ENCODE measurements at places on chromosomes 13 and 19.

DNA sequence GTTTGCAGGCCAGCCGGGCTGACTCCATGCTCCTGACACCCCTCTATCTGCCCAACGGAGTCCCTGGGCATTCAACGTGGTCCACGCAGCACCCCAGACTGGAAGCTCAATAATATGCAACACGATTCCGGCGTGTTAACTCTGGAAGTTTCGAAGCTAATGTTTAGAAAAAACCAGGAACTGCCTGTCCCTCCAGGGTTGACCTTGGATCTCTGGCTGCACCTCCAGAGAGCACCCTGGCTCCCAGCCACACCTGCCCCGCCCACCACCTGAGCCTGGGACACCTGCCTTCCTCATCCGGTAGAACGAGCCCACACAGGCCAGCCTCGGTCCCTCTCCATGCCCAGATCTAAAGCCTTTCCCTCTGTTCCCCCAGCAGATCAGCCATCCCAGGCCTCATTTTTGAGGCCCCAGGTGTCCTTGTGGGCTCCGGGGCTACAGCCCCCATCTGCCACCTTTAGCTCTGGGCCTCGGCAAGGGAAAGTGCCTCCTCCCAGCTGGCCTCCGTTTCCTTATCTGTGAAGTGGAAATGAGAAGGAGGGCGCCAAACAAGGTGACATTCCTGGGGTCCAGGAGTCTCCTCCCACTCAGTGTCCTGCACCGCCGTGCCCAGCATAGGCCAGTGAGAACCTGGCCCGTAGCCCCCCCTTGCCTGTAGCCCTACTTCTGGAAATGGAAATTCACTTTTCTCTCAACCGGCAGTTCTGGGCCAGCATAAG is 38.7 kb downstream of the KLF2 start:
- no peak for DNase-seq

DNA sequence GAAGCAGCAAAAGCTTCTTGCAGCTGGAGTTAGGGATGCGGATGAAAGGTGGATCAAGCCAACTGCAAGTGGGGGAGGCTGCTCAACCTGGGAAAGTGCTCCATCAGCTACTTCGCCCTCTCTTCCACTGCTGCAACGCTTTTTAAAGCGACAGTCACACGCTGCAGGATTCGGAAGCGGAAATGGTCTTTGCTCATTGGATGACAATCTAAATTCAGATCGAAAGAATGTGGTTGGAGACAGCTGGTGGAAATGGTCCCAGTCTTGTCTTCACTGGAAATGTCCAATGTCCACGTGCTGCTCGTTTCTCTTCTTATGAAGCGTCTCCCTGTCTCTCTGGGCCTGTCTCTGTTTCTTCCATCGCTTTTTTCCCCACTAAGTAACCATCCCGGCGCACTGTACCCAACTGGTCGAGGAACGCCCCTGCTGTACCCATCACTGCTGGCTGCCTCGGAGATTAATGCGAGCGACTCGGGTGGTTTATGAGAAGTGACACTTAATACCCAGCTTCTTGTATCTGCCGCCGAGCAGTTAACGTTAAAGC is 2.1 kb upstream of the FGF9 start:
- no peak for DNase-seq

DNA sequence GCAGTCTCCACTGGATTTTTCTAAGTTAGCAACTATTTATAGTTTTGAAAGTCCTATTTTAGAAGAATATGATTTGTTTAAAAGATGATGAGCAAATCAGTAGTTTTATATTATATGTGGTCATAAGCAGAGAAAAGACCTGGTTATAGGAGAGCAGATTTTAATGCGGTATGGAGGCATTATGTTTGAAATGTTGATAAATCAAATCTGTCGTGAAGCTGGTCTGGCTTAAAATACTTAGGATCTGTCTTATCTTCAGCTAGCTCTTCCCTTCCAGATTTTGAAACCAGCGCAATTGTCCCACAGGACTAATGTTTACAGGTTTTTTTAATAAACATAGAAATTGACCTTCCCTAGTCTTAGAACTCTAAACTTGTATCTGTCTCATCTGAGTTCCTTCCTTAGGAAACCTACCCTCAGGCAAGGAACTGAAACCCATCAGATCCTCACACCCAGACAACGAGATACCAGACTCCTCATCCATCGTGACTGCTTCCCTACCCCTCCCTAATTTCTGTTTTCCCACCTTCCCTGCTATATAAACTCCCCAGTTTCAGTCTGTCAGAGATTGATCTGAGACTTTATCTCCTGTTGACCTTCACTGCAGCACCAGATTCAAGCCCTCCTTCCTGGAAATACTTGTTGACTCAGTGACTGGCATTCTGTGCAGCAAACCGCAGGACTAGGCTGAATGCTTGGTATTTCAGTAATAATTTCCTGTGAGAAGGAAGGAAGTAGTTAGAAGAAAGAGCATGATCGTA is 37.8 kb upstream of the CXCL17 start:
- DNase-seq, result peak; percentile 41

- peak; percentile 79 for DNase-seq
Observed at GRCh38 chr13:30463787-30464495, 1.8 kb downstream of the HMGB1 start.

GRCh38 chr19:28341810-28342350 is 871.1 kb downstream of the UQCRFS1 start:
- DNase-seq, result no peak

GRCh38 chr13:36431204-36432105 is 840 bp upstream of the CCNA1 start:
- no peak for DNase-seq

GRCh38 chr19:8403820-8404109 is 9.3 kb upstream of the MARCHF2 start:
- no peak for DNase-seq

- DNase-seq, result no peak
Observed at GRCh38 chr19:31421856-31422255, 72.6 kb upstream of the TSHZ3 start.

DNA sequence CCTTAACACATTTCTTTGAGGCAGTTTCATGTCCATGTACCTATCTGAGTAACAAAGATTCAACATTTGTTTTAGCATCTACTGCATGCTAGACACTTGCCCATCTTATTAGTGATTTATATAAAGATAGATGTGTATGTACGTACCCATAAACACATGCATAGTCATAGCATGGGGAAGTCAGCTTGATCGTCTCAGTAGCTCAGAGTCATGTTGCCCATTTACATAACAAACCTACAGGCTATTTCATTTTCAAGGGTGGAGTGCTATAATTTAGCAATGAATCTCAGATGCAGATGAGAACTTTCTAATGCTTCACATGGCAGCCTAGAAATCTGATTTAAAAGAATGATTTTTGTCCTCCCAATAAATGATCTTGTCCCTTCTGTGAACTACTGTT is 23.5 kb downstream of the FLT1 start:
- no peak for DNase-seq

DNA sequence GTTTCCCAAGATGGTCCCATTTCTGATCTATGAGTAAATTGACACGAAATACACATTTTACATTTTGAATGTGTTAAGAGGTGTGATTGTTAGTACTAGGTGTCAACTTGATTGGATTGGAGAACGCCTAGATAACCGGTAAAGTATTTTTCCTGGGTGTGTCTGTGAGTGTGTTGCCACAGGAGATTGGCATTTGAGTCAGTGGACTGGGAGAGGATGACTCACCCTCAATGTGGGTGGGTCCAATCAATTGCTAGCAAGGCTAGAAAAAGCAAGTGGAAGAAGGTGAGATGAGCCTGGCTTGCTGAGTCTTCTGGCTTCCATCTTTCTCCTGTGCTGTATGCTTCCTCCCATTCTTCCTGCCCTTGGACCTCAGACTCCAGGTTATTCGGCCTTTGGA is 960.7 kb upstream of the PCDH9 start:
- DNase-seq, result peak; percentile 26

DNA sequence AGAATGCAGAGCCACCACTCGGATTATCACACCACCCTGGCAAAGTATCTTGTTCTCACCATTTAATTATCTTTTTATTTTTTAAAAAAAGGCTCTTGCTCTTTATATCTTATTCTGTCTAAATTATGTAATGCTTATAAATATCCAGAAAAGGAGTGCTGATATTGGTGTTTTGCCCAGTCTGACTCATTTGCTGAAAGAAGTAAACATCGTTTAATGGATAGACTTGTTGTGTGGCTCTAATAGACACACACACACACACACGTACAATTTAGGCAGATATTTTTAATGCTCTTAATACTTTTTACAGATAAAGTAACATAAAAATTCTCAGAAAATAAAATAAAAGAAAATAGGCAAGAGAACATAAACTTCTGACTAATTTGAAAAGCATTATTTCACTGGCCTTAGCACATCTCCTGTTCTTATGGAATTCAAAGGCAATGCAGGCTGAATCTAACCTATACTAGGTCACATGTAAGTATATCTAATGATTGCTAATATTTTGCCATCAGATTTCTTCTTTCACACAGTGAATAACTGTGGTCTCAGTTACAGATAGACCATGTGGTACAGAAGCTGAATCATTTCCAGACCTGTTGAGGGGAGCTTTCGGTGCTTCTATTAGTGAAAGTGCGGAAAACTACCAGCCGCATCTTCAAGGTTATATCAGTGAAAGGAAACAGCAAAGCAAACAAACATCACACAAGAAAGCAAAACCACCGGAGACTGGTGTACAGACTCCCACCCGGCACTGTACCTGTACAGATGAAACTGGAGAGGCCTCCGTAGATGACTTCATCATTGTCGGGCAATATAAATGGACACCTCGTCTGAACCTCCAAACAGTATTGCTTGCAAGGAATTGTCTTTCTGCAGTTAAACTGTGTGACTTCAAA is 642.1 kb upstream of the ARGLU1 start:
- DNase-seq, result peak; percentile 75

- no peak for DNase-seq
Observed at GRCh38 chr19:16076958-16077611, 790 bp downstream of the TPM4 start.

DNA sequence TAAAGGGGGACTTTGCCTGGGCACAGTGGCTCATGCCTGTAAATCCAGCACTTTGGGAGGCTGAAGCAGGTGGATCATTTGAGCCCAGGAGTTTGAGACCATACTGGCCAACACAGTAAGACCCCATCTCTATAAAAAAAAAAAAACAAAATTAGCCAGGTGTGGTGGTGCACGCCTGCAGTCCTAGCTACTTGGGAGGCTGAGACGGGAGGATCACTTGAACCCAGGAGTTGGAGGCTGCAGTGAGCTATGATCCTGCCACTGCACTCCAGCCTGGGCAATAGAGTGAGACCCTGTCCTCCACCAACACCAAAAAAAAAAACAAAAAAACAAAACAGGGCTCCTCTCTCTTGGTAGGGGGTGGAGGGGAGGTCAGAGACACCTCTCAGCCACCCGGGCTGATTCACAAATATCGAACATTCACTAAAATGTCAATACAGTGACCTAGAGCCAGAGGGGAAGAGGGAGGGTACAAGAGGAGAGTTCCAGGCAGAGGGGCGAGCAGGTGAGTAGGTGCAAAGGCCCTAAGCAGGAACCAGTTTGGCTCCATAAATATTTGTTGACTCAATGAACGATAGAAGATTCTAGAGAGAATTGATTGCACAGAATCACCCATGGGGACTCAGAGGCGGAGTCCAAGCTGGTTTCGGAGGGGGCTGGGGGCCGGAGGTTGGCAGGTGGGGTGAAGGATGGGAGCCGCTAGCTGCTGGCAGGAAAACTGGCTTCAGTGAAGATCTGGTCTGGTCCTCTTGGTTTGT is 1.0 kb upstream of the CREB3L3 start:
- DNase-seq, result no peak

- DNase-seq, result no peak
Observed at GRCh38 chr19:24004166-24004565, 82.8 kb upstream of the ZNF254 start.

- DNase-seq, result no peak
Observed at GRCh38 chr19:46109876-46110275, 14.6 kb downstream of the IGFL3 start.

DNA sequence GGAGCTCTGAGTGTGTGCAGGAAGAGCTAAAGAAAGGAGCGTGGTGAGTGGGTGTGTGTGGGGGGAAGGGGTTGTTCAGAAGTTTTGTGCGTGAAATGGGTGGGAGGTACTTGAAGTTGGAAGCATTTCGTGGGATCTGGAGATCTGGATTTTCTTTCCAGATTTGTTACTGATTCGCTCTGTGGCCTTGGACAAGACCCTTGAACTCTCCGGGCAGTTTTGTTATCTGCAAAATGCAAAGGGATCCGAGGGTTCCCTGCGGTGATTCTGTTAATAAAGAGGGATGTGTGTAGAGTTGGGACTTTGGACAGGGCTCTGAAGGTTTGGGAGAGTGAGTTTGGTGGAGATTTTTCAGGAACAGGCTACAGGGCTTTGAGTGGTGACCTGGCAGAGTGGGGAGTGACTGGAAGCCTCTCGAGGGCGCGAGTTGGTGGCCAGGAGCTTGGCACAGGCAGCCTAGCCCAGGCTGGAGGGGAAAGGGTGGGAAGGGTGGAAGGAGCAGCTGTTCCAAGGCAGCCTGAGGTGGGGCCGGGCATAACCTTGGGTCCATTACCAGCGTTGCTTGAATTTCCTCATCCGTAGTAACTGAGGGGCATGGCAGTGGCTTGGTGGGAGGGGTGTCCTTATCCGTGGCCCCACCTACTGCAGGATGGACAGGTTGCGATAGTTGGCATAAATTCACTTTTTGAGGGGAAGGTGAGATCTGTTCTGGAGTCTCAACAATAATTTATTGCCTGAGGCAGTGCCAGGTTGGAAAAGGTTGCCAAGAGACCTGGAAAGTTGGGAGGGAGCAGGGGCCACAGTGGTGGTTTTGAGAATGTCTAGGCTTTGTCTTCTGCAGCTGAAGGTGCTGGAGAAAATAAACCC is 2.1 kb downstream of the ACTN4 start:
- no peak for DNase-seq

- no peak for DNase-seq
Observed at GRCh38 chr13:85019121-85019520, 780.1 kb downstream of the SLITRK6 start.

DNA sequence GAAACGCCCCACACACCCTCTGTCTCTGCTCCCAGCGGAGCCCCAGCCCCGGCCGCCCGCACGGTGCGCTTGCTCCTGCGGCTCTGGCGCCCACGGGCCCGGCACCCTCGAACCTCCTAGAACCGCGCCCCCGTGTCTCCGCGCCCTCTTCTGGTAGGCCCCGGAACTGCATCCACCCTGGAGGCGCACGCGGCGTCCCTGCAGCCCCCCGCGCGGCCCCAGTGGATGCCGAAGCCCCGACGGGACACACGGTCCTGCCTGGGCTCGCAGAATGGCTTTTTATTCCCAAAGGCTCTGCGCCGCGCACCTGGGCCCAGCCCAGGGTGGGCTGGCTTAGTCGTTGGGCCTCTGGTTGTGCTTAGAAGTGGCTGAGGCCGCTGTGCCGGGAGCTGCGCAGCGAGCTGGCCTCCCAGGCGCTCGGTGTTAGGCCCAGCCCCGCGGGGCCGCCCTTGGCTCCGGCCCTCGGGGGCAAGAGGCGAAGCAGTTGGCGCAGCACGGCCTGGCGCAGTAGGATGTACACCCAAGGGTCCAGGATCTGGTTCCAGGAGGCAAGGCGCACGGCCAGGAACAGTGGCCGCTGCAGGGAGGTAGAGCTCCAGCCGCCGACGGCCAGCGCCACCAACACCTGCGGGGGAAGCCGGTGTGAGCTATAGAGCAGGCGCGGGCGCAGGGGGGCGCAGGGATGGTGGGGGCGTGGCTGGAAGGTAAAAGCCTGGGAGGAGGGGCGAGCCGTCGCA is 2.8 kb downstream of the PTGER1 start:
- DNase-seq, result peak; percentile 66

GRCh38 chr13:99800011-99800410 is 171.6 kb downstream of the ZIC5 start:
- no peak for DNase-seq
